T-helper 9 cell (primary cell): ENCODE measurements at places on chromosomes 6 and 20.

DNA sequence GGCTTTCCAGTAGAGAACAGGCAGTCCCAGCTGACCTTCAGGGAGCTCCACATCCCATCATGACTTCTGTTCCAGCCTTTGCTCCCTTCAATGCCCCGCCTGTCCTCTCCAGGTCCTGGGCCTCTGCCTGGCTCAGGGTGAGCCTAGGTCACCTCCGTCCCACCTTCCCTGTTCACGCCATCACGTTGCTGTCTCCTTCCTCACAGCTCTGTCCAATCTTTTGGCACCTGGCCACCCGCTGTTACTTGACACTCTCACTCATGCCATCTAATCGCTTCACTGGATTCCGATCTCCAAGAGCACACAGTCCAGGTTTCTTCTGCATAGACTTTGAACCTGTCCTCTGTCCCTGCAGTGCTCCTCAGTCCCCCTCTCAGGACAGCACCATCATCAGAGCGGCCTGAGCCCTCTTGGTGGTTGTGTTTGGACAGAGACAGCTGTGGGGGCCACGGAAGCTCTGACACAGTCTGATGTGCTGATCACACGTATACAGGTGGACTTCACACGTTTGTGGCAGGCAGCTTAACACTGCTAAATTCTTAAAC lies 34.7 kb upstream of the TIAM2 start:
- DNase-seq: no peak

- no peak for DNase-seq
Measured at GRCh38 chr6:1212919-1213318, 99.0 kb upstream of the FOXQ1 start.

- no peak for DNase-seq
Measured at GRCh38 chr6:35477551-35478179, 9.5 kb downstream of the RPL10A start.

DNA sequence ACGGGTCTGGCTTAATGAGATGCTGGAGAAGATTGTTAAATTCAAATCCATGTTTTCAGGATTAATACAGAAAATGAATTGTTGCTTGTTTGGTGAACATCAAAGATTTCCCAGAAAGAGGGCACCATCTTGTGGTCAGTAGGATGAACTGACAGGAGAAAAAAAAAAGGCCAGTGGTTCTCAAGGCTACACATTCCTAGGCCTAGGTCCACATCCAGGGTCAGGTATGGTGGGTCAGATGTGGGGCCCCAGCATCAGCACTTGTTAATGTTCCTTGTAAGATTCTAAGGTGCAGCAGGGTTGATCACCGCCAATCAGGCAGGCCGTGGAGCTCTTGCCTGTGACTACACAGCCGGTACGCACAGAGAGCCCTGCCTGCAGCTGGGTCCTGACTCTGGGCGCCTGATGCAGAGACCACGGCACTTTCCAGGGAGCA lies 34.0 kb upstream of the FOXO3 start:
- no peak for DNase-seq

- no peak for DNase-seq
Measured at GRCh38 chr20:31739550-31739977, 474 bp downstream of the TPX2 start.

- no peak for DNase-seq
Measured at GRCh38 chr20:23147964-23148730, 62.0 kb upstream of the CD93 start.

GRCh38 chr20:53809217-53809616 lies 215.6 kb upstream of the ZNF217 start:
- DNase-seq: no peak
